Spinal cord (tissue), 10 donors: ENCODE measurements at places on chromosomes 11 and 22.

DNA sequence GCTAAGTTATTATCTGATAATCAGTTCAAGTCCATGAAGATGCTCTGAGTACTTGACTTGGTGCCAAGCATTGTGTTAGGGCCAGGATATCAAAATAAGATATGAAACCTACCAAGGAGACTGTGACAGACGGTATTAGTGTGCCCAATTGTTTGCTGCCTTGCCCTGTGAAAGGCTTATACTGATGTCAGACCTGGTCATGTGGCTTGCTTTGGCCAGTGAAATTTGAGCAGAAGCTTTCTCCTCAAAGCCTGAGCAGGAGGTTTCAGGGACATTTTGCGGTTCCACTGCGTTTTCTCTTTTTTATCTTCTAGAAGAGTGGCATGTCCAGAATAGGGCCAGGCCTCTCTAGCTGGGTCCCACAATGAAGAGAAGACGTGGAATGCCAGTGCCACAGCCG lies 15.8 kb upstream of the PKNOX2 start:
- no peak for DNase-seq

DNA sequence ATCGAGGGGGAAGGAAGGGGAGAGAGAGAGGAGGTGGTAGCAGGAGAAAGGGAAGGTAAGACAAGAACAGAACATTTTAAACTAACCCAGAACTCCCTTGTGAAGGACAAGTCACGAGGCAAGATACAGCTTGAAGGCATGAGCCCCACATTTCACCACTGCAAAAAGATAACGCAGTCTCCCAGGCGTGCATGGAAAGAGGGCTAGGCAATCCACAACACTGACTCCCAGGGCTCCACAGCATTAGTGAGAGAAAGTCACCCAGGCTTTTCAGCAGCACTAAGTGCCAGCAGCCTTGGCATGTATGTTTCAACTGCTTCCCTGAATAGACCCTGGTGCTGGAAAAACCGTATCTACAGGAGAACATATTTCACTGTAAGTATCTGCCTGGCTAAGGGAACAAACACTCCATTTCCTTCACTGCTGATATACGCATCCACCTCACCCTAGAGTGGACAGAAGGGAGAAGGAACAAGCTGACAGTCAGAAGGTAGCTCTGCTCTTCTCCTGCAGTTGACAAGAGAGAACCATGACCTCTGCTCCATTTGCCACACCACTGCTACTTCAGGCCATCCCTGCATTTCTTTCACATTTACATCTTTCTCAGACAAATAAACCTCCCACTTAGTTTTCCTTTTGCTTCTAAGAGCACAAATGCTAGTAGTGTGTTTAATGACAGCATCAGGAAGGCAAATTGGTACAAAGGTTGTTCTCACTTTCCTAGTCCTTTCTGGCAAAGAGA lies 87.9 kb downstream of the AMBRA1 start:
- no peak for DNase-seq

DNA sequence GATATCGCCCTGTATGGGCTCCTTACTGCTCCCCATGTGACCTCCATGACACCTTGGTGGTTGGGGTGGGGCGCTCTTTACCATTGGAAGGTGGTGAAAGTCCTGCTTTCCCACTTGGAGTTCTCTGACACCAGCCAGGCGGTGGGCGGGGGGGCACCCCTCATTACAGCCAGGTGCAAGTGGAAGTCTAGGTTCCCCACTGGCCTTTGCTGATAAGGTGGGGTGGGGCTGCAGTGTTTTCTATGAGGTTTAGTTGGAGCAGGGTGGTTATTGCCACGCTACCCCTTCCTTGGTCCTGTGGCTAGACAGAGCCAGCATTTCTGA lies 5.5 kb upstream of the SLC37A2 start:
- no peak for DNase-seq

- no peak for DNase-seq
Observed at GRCh38 chr11:13841393-13841792, 121.1 kb upstream of the SPON1 start.

- no peak for DNase-seq
Observed at GRCh38 chr11:14539982-14540421, 19.8 kb upstream of the PSMA1 start.

GRCh38 chr22:25797498-25798290 lies 55.7 kb downstream of the MYO18B start:
- no peak for DNase-seq

DNA sequence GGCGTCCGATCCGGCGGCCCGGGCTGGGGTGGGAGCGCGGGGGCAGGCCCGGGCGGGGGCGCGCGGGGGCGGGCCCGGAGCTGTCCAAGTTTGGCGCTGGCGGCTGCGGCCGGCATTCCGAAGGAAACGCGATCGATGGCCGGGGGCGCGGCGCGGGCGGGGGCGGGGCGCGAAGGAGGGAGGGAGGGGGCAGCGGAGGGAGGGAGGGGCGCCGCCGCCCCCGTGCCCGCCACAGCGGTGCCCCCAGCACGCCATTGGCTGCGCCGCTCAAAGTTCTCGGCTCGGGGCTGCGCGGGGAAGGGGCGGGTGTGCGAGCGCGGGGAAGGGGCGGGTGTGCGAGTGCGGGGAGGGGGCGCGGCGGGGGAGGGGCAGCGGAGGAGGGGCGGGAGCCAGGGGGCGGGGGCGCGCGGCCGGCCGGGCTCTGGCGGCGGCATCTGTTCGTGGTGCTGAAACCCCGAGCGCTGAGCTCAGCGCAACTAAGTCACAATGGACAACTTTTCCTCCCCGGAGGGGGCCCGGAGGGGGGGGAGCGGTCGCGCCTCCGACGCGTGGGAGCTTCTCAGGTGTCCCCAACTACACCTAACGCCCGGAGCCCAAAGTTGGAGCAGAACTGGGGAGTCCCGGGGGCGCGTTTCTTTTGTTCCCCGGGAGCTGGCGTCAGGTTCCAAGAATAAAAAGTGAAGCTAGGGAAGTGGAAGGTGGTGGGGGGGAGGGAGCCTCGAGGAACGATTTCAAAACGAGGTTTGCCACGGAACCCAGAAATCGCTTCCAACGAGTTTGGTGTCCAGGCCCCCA lies 2.2 kb downstream of the PHF21B start:
- no peak for DNase-seq

GRCh38 chr11:6617315-6617781 lies 1.9 kb downstream of the TPP1 start:
- no peak for DNase-seq

DNA sequence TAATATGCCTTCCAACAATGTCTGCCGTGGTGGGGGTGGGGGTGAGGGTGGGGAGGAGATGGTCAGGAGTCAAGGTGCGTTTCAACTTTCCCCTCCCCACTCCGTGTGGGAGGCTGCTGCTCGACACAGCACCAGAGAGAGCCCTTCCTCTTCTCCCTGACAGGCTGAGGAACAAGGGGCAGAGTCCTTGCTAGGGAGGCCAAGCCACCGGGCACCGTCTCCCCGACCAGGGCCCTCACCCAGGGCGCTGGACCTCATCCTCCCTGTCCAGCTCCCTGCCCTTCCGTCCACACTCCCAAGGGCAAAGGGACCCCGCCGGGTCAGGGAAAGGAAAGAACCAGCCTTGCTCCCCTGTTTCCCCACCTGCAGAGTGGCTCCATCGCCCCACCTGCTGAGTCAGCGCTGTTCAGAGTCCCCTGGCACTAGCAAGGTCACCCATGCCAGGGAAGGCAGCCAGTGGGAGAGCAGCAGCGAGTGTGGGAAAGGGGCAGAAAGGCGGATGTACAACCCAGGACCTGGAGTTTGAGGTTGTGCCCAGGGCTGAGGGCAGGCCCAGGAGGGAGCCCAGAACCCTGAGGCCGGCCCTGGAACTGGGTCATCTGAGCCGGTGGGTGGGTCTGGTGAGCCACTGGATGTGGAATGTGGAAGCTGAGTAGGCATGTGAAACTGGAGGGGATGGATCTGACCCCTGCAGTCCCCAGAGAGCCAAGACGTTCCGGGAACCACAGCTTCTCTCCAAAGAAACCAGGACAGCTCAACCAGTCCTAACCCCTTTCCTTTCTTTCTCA lies 47.2 kb downstream of the BUD13 start:
- DNase-seq, result no peak

DNA sequence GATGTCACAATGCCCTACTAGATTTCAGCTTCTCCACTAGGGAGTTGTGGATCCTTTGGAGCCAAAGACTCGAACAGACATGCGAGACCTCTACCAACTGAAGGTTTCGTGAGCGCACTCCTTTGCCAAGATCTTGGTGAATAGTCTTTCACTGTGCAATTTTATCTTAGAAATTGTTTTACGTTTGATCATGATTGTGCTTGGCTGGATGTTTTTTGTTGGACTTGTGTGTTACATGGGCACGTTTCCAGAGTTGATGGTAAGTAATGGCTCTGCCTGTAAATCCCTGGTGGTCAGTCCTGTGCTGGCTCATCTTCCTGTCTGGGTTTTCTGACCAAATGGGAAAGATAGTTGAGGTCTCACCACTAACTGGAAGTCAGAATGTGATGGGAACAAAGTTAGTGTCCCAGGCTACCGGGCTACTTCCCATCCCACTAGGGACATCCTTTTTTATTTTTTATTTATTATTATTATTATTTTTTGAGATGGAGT lies at the start of gene MISFA:
MISFA (plus strand) TSS at position 51 of the 492 bp plus-strand sequence; CDS start at position 191, 140 bp downstream.
- no peak for DNase-seq

- no peak for DNase-seq
Observed at GRCh38 chr11:134838708-134839107, 426.7 kb upstream of the B3GAT1 start.

GRCh38 chr22:37497062-37497599 lies 10.9 kb upstream of the MFNG start:
- DNase-seq, result no peak

GRCh38 chr11:44028816-44029506 lies 18.8 kb upstream of the ACCSL start:
- DNase-seq, result no peak

- DNase-seq, result peak; percentile 55
Observed at GRCh38 chr22:46739094-46739870, 1.2 kb upstream of the CERK start.

GRCh38 chr11:12331239-12331874 lies 46.0 kb upstream of the PARVA start:
- peak; percentile 95 for DNase-seq

GRCh38 chr22:35020517-35020916 lies 45.4 kb upstream of the ISX start:
- no peak for DNase-seq

DNA sequence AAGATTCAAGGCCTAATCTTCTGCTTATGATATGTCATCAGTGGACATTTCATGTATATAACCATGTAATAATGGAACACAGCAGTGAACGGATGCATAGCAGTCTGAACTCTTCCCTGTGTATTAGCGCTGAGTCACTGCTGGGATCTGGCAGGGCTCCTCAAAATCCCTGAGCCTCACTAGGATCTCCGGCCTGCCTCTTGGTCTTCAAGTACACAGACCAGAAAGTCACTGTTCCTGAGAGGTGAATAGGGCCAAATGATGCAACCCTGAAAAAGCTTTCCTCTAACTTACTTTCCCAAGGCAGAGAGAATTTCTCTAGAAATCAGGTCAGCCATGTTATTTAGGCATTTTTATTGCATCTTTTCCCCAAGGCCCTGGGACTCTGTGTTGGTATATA lies 35.0 kb downstream of the POU2AF1 start:
- DNase-seq, result no peak

DNA sequence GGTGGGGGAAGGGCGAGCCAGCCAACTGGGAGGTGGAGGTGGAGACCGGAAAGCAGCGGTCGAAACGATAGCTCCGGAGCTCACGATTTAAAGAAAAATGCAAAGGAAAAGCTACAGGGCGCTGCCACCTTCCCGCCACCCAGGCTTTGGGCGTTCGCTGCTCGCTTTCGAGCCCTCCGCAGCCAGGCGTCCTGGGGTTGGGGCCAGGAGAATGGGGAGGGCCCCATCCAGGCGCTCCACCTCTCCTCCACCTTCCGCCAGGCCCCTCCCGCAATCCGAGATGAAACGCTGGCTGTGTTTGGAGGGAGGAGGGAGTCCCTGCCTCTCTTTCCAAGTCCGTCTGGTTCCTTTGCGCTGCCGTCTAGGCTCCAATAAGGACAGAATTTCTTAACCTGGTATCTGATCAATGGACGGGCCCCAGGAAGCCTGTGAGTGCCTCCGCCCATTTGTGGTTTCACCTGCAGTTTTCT lies 483 bp upstream of the ABTB2 start:
- DNase-seq, result peak; percentile 77
